ENCODE measurements at places on chromosomes 7 and 10. TPM values are rescaled to one million over a fixed set of nuclear protein-coding genes. Genes with fewer than 3 reads are reported as not detected.
A peak's percentile ranks its signal among the peaks of the same experiment; 100 is the strongest.

- DNase-seq = no peak
Measured at GRCh38 chr10:121216721-121217181, 365.6 kb downstream of the WDR11 start.

DNA sequence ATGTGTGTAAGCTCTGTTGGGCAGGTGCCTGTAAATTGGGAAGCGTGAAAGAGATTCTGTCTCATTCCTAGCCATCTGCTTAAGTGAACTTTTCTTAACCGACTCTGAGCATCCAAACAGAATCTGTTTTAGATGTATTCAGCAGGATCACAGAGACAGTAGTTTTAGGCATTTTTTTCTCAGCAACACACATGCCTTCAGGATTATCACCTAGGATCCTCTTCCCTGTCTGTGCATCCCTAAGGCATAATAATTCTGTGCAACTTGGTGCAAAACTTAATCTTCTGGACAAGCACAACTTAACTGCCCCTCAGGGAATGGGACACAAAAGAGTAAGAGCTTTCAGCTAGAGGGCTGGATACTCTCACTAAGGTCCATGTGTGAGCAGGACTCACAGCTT lies 284.8 kb downstream of the C7orf25 start:
- no peak for DNase-seq

GRCh38 chr7:22193450-22193983 lies 163.4 kb downstream of the RAPGEF5 start:
- peak; percentile 14 for DNase-seq

- no peak for DNase-seq
Measured at GRCh38 chr7:17934094-17934493, 6.2 kb downstream of the SNX13 start.

Gene PHTF2
- total RNA-seq = 11.3 TPM

GRCh38 chr10:87578842-87579401 lies 74.2 kb downstream of the MINPP1 start:
- DNase-seq = peak; percentile 52

- DNase-seq = no peak
Measured at GRCh38 chr7:117997862-117998825, 124.9 kb upstream of the CTTNBP2 start.

Measured in mucosa of gallbladder (tissue), 1 donor.